ENCODE measurements at places on chromosomes 5 and 9.

DNA sequence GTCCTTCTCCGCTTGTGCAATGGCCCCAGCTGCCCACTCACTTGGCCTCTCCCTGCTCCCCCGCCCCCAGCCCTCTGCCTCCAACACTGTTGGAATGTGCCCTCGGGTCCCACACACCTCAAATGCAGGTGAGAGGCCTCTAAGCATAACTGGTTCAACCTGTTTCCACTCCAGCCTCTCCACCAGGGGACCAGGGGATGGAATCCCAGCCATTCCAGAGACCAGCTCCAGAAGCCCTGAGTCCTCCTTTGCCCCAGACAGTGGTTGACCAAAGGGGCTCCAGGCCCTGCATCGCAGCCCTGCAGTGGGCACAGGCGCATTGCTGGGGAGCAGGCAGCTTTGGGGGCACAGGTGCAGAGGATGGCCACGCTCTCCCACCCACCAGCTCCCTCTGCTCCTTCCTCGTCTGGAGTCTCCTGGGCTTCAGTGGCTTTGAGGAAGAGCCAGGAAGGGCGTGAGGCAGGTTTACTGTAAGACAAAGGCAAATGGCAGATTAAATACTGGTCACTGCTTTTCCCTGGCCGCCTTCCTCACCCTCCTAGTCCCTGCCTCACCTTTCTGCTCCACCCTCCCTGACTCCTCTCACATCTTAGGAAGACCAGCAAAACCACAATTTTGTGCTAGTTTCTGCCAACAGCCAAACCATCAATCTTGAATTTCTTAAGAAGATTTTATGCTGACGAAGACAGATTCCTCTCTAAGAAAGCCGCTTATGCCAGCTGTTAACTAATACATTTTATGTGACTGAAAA is 29.1 kb upstream of the IRX2 start:
- no peak for DNase-seq

DNA sequence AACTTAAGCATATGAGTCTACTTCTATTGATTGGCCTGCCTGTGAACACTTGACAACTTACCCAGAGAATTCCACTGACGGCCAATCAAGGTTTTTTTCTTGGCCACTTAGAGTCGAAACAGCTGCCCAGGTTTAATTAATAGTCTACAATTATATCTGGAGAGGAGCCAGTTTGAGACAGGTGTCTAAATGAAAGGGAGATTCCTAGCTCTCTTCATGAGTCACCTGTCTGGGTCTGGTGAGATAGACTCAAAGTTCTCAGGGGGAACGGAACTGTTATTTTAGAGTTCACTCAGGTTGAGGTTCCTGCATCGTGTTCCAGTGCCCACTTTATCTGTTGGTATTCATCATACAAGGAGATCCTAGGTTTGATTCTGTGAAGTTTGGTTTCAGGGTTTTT is 111.0 kb downstream of the CD180 start:
- DNase-seq: no peak

GRCh38 chr5:168147106-168147505 is 144.3 kb upstream of the WWC1 start:
- DNase-seq: no peak

DNA sequence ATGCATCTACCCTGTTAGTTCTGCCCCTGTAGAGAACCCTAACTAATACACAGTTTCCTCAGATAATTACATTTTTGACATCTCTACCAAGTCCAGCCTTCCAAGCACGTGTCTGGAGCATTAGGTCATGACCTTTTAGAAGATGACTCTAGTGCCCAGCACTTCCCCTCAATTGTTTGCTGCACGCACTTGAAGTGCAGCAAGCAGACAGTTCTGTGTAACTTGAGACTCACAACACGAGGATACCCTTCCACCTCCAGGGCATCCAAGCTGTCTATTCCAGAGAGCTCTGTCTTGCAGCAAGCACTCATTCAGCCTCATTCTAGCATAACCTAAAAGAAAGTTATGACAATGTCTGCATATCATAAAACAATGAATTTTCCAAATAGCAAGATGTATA is 1410.5 kb upstream of the CDH18 start:
- no peak for DNase-seq

GRCh38 chr5:42242210-42242609 is 181.0 kb upstream of the GHR start:
- no peak for DNase-seq

DNA sequence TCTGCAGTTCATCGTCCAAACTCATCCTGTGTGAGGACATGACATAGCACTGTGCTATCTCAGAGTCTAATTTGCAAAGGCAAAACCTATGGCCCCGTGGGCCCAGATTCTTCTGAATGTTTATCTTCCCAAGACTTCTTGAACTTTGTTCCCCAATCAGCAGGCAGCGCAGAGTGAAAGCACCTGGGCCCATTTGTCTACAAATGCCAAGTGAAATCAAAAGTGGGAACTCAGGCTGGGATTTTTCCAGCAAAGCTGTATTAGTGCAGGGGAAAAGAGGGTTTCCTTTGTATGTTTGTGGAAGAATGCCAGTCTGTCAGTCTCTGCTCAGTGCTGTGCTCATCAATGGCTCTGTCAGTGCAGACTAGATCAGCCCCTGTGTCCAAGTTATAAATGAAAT is 55.8 kb downstream of the FOXD1 start:
- no peak for DNase-seq

GRCh38 chr5:157915638-157916037 is 56.7 kb upstream of the CLINT1 start:
- DNase-seq: peak; percentile 80

DNA sequence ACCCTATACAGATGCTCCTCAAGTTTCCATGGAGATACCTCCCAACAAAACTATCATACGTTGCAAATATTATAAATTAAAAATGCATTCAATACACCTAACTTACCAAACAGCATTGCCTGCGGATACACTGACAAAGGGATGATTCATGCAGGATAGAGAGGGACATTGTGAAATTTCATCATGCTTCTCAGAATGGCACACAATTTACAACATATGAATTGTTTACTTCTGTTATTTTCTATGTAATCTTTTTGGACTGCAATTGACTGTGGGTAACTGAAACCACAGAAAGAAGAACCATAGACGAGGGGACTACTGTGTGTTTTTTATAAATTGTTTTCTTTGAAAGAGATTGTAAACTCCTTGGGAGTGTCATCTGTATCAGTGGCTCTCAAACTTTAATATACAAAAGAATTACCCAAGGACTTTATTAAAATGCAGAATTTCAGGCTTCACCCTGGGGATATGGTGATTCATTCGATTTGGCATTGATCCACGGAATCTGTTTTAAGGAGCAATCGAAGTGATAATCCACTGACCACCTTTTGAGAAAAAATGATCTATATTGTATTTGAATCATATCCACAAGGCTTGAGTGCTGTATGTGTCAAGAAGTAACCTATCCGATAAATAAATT is 146.4 kb downstream of the SGCD start:
- no peak for DNase-seq

- DNase-seq: no peak
These were observed 14.3 kb downstream of the CD180 start for GRCh38 chr5:67182301-67182790.

- DNase-seq: no peak
These were observed 22.7 kb downstream of the OR2S2 start for GRCh38 chr9:35935261-35935660.

GRCh38 chr9:15268317-15268716 is 38.7 kb downstream of the TTC39B start:
- DNase-seq: no peak

- no peak for DNase-seq
These were observed 24.6 kb downstream of the RAPGEF6 start for GRCh38 chr5:131610198-131611063.
